ENCODE measurements at places on chromosomes 4 and X.

GRCh38 chr4:123788577-123788976, 392.0 kb downstream of the SPRY1 start:
- no peak for DNase-seq

DNA sequence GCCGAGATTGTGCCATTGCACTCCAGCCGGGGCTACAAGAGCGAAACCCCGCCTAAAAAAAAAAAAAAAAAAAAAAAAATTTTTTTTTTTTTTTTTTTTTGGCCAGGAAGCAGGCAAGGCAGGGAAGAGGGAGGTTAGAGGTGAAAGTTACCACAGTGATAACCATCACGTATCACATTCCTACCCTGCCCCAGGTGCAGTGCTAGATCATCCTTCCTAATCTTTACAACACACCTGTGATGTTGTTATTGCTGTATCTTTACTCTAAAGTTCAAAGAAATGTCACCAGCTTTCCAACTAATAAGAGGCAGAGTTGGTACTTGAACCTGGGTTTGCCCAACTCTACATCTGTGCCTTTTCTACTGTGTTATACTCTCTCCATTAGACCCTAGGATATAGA, 7.2 kb upstream of the LIMCH1 start:
- no peak for DNase-seq

- DNase-seq: no peak
Measured at GRCh38 chrX:132263127-132263526, 43.9 kb upstream of the RAP2C start.

DNA sequence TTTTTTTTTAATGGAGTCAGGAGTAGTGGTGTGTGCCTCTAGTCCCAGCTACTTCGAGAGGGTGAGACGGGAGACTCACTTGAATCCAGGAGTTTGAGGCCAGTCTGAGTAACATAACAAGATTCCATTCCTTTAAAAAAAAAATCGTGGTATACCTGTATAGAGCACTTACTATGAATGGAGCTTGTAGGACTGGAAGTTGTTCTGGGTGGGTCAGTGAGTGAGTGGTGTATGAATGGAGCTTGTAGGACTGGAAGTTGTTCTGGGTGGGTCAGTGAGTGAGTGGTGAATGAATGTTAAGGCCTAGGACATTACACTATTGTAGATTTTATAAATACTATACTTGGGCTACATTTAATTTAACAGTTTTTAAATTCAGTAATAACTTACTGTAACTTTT, 2.9 kb upstream of the SLC10A7 start:
- no peak for DNase-seq

- DNase-seq: no peak
Measured at GRCh38 chrX:39502486-39502885, 595.3 kb downstream of the BCOR start.

DNA sequence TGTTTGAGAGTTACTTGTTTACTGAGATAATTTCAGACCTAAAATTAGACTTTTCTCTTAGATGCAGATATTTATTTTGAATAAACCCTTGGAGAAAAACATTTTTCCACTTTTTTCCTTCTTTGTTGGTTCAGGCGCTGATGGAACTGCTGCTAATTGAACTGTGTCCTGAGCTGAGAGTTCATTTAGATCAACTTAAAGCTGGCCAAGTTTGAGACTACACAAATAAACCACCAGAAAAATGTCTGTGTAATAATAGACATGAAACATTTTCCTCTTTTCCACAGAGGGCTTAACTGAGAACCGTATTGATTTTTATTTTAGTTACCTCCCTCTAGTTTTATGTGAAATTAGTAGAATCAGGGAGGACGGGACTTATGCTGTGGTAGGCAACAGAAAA, 32.5 kb downstream of the LRP2BP start:
- no peak for DNase-seq

DNA sequence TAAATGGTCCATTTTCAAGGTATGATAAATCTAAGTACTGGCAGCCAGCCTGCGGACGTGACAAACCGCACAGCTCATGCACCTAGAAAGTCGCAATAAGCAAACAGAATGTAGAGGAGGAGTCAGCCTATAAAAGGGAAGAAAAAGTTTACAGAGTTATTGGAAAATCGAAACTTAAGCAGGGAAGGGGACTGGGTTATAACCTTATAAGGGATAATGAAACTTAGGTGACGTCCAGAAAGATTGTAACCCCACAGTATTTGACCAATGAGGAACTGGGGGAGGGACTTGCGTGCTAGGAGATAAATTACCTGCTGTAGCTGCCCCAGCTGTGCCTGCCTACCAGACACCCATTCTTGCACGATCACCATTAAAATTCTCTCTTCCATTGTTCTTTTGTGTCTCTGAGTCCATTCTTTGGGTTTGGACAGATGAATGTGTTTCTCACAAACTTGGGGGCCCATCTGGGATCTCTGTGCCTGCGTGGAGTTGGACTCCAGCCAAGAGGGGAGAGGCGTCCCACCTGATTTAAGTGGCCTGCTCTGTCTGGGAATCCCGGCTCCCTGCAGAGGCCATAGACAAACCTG, 61.0 kb downstream of the ZCCHC12 start:
- peak; percentile 90 for DNase-seq

- peak; percentile 9 for DNase-seq
Measured at GRCh38 chrX:30224536-30224935, 5.9 kb upstream of the MAGEB3 start.

DNA sequence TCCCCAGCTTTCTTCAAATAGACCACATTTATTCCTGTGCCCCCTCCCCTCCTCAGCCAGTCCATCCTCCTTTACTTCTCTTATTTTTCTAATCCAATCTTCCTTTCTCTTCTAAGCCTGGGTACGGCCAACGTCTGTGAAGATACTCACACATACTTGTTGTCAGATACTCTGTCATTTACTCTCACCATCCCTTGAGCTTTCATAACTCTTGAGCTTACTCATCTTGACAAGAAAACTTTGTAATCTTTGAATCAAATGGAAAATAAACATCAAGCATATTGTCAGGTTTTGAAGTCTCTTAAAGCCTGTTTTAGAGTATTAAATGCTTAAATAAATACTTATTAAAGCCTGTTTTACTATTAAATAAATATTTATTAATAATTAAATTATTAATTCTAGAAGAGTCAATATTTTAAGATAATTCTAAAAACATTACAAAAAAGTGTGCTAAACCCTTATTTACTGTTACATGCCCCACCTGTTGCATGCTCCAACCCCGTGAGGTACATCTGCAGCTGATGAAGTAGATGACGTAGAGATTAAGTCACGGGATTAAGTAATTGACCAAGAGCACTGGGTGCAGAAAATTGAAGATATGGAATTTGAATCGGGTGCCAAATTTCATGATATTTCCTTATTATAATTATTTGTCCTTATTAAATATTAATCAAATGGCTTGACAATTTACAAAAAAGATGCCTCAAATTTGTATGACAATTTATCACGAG, 1.5 kb upstream of the TRIML2 start:
- no peak for DNase-seq

DNA sequence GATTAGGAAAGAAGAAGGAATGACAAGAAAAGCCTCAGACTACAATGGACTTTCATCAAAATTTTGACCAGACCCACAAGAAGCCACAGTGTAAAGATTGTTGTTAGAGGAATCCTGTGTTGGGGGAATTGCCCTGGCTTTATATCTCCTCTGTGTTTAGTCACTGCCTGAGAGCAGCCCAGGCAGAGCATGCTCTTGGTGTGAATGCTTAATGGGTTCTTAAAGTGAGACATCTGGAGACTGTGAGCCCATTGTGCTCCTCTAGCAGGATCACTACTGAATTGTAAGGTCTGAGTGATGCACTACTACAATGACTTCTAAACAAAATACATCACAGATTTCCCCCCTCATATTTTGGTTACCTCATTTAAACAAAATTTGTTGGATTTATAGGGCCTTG, 1860.5 kb upstream of the ADGRL3 start:
- no peak for DNase-seq

DNA sequence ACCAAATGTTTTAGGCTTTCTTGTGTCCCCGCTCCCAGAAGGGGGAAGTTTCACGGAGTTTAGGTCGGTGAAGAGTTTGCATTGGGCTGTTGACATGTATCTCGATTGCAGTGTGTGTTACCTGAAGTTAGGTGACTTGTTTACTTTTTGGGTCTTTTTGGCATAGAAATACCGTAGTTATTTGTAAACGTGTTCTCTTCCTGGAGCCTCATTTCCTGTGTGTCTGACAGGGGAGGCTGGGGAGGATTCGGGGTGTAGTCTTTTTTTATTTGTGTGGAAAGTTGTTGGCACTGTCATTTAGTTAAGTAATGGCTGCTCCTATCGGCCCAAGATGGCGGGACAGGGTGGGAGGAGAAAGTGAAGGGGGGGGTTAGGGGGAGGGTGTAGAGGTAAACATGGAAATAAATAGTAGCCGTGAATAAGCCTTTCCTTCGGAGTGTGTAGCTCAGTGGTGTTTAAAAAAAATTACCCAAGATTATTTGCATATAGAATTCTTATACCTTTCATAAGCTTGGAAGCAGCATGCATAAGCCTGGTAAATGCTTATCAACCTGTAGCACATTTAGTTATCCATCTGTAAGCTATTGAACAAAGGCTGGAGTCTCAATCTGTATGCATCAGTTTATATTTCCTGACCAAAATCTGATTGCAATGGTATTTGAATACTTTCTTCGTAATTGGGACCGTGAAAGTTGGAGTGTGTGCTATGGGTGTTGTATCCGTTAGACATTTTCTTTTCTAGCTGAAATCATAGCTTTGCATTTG, 1.6 kb downstream of the KDM6A start:
- DNase-seq: peak; percentile 45

DNA sequence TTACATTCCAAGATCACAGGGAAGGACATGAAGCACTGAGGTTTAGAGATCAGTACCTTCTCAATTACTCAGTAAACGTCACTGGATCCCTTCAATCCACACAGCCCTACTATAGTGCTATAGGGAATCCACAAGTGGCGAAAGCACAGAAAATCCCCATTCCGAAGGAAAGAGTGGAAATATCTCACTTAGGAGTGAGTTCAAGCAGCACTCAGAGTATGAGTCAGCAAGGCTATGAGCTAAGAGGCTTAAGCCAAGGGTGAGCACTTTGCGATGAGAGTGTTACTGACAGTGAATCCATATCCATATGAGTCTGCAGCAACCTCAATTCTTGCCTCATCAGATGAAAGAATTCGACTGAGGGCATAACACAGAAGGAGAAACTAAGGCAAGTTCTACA, 165.1 kb downstream of the VSIG4 start:
- DNase-seq: no peak

GRCh38 chr4:152920768-152921167, 15.4 kb upstream of the FHDC1 start:
- DNase-seq: peak; percentile 23

- no peak for DNase-seq
Measured at GRCh38 chrX:78237127-78237526, 90.3 kb downstream of the CYSLTR1 start.
